ENCODE measurements at places on chromosomes 2 and 18.

- no peak for DNase-seq
Measured at GRCh38 chr18:49730951-49731391, 82.4 kb downstream of the ACAA2 start.

DNA sequence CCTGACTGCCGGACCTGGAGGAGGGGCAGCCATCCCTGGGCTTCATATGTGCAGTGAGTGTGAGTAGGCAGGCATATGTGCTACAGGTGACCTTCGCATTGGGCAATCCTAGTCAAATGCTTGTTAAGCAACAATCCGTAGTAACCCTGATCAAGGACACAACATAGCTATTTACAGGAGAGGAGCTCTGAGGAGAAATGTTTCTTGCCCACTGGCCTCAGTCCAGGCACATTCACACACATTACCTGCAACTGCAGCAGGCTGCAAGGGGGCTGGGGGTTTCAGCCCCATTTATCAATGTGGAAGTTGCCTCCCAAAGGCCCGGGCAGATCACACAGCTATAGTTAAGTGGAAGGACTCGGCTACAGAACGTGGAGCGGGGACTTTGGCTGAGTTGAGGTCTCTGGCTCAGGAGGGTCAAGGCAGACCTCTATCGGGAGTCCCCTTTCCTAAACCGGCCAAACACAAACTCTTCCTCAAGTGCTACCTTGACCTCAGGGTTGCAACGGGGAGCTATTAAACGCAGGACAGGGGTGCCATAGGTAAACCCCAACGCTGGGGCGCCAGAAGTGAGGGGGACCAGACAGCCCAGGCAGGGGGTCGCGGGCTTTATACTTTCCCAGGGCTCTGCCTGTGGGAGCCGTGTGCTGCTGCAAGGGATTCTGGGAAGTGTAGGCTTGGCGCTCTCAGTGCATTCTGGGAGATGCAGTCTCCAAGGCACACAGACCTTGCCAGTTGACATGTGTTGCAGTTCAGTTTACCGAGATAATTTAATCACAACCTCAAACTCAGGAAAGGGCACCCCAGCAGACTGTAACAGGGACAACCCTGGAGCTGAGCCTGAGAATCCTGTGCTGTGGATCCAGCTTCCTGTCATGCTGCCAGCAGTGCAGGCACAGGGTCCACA lies 9.4 kb downstream of the KHK start:
- DNase-seq = peak; percentile 80

- DNase-seq = no peak
Measured at GRCh38 chr2:105934467-105934866, 189.8 kb downstream of the NCK2 start.

DNA sequence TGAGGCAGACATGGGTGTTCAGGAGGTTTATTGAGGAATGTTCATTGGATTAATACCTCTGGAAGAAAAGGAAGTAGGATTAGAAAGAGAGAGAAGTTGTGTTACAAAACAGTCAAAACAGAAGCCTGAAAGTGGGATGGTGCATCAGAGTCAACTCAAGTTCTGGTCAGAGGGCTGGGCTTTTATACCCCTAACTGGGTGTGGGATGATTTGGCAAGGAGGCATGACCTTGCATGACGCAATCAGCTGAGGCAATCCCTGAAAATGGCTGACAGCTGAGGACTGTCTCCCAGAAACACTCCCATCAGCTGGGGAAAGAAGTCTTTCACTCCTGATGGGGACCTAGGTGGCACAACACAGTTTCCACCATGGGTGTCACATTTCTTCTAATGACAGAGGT lies 818.2 kb downstream of the SATB2 start:
- DNase-seq = no peak

DNA sequence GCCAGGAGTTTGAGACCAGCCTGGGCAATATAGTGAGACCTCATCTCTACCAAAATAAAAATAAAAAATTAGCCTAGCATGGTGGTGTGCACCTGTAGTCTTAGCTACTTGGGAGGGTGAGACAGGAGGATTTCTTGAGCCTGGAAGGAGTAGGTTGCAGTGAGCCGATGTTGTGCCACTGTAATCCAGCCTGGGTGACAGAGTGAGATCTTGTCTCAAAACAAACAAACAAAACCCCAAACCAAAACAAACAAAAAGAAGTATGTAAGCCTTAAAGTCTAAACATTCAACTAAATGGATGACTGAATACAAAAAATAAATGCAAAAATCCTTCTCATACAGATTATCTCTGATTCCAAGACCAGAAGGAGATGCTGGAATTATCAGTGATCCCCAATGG lies 58.6 kb downstream of the RAB31 start:
- no peak for DNase-seq

- DNase-seq = no peak
Measured at GRCh38 chr2:80028584-80028983, 276.0 kb downstream of the LRRTM1 start.

Measured in dorsolateral prefrontal cortex (tissue), 122 donors.